ENCODE measurements at places on chromosomes 7 and 10.

GRCh38 chr10:5915451-5915850, 25.4 kb downstream of the FBH1 start:
- no peak overlapping the region for H3K27ac ChIP-seq
- H3K4me1 ChIP-seq = no peaks in the 10 kb centered on the region
- DNase-seq = no peak
- no peaks in the 10 kb centered on the region for H3K27me3 ChIP-seq
- peaks cover 92% of the 10 kb centered on the region for H3K36me3 ChIP-seq

DNA sequence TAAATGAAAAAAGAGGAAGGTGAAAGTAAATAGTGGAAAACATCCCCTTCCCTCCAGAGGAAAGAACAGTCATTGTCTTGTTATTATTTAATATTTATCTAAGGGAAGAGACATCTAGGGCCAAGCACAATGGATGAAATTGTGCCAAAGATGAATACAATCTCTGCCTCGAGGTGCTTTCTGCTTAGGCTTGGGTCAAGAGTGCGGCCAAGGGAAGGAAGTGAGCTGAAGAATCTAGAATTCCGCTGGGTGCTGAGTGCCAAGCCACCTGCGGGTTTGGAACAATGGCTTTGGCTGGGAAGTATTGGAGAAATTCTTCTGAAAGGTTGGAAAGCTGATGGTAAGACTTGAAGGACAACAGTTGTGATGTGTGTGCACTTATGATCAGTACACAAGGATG, 531.3 kb upstream of the FZD8 start:
- H3K36me3 ChIP-seq = no peaks in the 10 kb centered on the region
- no peak overlapping the region for H3K4me3 ChIP-seq
- H3K27me3 ChIP-seq = no peaks in the 10 kb centered on the region
- no peak for DNase-seq
- no peaks in the 10 kb centered on the region for H3K4me1 ChIP-seq
- H3K27ac ChIP-seq = no peak overlapping the region

DNA sequence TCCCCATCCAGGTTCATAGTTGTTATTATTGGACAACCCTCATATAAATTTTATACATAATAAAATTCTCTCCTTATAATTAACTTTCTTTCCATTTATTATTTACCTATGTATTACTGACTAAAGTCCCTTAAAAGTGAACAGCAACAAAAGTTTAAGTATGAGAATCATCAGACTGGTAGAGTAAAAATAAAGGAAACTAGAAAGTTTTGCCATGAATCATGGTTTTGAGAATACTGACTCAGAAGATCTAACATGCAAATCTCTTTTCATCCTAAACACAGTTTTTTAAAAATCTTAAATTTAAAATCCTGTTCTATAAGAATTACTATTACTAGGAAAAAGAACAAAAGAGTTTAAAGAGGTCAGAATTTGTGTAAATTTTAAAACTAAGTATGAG, 32.1 kb downstream of the HERC4 start:
- H3K36me3 ChIP-seq = peaks cover 5% of the 10 kb centered on the region
- H3K4me1 ChIP-seq = no peaks in the 10 kb centered on the region
- H3K27me3 ChIP-seq = no peaks in the 10 kb centered on the region
- DNase-seq = no peak
- H3K4me3 ChIP-seq = no peak overlapping the region
- no peak overlapping the region for H3K27ac ChIP-seq

DNA sequence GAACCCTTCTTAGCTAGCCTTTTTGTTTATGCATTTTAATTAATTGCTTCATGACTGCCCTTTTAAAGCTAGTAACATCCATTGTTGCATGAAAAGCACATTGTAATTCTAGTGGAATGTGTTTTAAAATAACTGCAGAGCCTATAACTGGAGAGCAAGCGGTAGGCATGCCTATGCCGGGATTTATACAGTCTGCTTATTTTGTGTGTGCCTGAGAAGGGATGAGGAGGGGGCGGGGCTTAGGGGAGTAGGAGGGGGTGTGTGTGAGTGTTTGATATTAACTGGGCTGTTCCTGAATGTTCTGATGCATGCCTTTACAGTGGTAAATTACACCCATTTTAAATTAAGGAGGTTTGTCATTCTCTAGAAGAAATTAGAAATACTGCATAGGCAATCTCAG, 208.1 kb downstream of the TCF7L2 start:
- no peak for DNase-seq
- H3K4me3 ChIP-seq = no peak overlapping the region
- H3K36me3 ChIP-seq = no peaks in the 10 kb centered on the region
- H3K4me1 ChIP-seq = no peaks in the 10 kb centered on the region

GRCh38 chr10:126080879-126081411, 184.6 kb downstream of the FANK1 start:
- no peak for DNase-seq
- H3K4me3 ChIP-seq = no peak overlapping the region
- H3K27me3 ChIP-seq = no peaks in the 10 kb centered on the region
- H3K4me1 ChIP-seq = no peaks in the 10 kb centered on the region
- H3K27ac ChIP-seq = no peak overlapping the region

GRCh38 chr10:6840766-6841165, 260.7 kb upstream of the PRKCQ start:
- H3K27me3 ChIP-seq = no peaks in the 10 kb centered on the region
- no peak for DNase-seq
- H3K4me3 ChIP-seq = no peak overlapping the region
- no peaks in the 10 kb centered on the region for H3K36me3 ChIP-seq
- no peak overlapping the region for H3K27ac ChIP-seq
- no peaks in the 10 kb centered on the region for H3K4me1 ChIP-seq

DNA sequence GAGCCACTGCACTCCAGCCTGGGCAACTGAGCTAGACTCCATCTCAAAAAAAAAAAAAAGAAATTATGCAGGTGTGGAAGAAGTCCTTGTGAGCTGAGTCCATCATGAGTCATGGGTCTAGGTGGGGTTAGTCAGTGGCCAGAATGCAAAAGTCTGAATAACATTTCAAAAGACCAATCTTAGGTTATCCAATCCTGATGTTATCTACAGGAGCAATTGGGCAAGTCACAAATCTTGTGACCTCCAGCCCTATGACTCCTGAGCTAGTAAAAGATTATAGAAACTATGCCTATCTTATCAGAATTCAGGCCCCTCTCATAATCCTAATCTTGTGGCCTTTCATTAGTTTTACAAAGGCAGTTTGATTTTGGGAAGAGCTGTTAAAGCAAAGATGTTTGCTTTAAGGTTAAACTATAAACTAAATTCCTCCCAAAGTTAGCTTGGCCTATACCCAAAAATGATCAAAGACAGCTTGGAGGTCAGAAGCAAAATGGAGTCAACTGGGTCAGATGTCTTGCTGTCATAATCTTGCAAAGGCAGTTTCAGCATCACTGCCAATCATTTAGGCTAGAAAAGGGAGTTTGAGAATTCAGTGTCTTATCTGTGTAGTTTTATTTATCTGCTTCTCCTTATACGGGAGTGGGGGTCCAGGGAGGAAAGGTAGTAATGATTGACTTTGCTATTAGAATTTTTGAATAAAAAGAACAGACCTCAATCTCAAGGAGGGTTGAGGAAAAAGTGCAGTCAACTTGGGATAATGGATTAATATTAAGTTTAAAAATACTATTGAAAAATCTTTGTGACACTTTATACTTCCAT, 71.2 kb upstream of the TRIM24 start:
- H3K27me3 ChIP-seq = peaks cover under 1% of the 10 kb centered on the region
- H3K4me1 ChIP-seq = no peaks in the 10 kb centered on the region
- no peaks in the 10 kb centered on the region for H3K36me3 ChIP-seq
- H3K4me3 ChIP-seq = no peak overlapping the region
- DNase-seq = no peak
- no peak overlapping the region for H3K27ac ChIP-seq

- H3K4me1 ChIP-seq = no peaks in the 10 kb centered on the region
- no peak overlapping the region for H3K27ac ChIP-seq
- no peaks in the 10 kb centered on the region for H3K27me3 ChIP-seq
- H3K36me3 ChIP-seq = no peaks in the 10 kb centered on the region
Observed at GRCh38 chr7:18038382-18038781, 10.7 kb upstream of the PRPS1L1 start.

GRCh38 chr10:5071411-5072198, 22.6 kb upstream of the AKR1C3 start:
- H3K4me3 ChIP-seq = no peak overlapping the region
- H3K4me1 ChIP-seq = no peaks in the 10 kb centered on the region
- no peaks in the 10 kb centered on the region for H3K27me3 ChIP-seq
- H3K27ac ChIP-seq = no peak overlapping the region

DNA sequence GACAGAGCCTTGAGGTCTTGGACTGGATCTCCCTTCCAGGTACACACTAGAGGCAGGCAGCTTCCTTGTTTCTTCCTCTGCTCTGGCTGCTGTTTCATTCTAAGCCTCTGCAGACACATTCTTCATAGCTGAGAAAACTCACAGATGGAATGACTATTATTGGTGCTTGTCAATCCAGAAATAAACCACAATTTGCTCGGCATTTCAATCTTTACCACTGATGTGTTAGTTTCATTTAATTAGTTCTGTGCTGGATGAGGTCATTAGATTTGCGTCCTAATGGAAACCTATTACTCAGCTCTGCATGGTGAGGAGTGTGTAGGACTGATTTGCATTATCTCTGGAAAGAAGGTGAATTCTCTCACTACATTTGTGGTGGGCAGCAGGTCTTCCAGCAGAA, 392.5 kb downstream of the NRG3 start:
- no peaks in the 10 kb centered on the region for H3K4me1 ChIP-seq
- DNase-seq = no peak
- H3K27ac ChIP-seq = no peak overlapping the region
- no peak overlapping the region for H3K4me3 ChIP-seq
- H3K36me3 ChIP-seq = no peaks in the 10 kb centered on the region

DNA sequence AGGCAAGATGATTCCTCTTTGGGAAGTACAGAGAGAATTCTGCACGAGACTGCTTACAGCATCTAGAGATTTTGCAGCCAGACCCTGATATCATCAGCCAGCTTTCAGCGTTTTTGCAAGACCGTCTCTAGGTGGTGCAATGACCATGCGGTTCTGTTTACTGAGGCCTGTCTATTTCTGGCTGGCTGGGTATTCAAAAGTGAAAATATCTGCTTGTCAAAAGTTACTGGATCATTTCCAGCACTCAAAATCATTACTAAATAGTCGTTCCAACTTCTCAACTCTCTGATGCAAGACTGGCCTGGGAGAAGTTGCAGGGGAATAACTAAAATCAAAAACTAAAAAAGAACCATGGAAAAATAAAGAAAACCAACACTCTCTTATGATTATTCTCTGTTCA, 240.1 kb downstream of the ELMO1 start:
- H3K27me3 ChIP-seq = no peaks in the 10 kb centered on the region
- peaks cover 61% of the 10 kb centered on the region for H3K36me3 ChIP-seq
- DNase-seq = peak; percentile 61

- no peaks in the 10 kb centered on the region for H3K27me3 ChIP-seq
- no peak overlapping the region for H3K4me3 ChIP-seq
- DNase-seq = no peak
- peaks cover 14% of the 10 kb centered on the region for H3K4me1 ChIP-seq
- no peak overlapping the region for H3K27ac ChIP-seq
Observed at GRCh38 chr10:74051736-74052342, 53.9 kb downstream of the VCL start.

DNA sequence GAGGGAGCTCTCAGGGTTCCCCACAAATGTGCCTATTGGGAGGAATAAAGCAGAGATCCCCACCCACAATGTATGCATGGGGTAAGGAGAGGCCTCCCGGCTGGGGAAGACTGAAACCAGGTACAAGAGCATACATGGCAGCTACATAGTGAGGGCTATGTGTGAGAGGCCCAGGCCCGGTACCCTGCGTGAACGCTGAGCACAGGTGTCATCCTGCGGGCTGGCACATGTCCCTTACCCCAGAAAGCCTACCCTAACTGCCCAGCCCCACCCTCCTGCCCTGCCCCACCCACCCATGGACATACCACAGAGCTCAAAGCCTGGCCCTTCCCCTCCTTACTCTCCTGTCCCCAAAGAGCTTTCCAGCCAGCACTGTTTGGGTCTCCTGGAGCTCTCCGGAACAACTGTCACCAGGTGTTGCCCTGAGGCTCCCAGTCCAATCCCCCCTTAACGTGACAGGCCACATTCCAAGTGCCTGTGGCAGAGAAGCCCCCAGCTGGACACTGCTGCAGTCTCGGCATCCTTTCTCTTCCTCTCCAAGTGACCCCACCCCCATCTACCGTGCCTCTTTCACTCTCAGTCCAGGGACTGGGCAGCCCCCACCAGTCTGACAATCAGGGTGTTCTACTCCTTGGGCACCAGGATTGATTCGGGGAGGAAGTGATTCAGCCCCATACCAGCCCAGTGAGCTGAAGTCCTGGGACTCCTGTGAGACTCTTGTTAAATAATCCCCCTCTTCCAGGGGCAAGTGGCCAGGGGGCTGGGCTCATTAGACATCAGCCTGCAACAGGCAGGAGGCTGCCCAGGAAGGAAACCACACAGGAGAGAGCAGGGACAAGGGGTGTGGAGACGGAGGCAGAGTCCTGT, 19.6 kb downstream of the GRID1 start:
- H3K27ac ChIP-seq = no peak overlapping the region
- H3K4me1 ChIP-seq = no peaks in the 10 kb centered on the region
- no peak for DNase-seq
- H3K27me3 ChIP-seq = no peaks in the 10 kb centered on the region
- no peak overlapping the region for H3K4me3 ChIP-seq
- H3K36me3 ChIP-seq = no peaks in the 10 kb centered on the region

- H3K36me3 ChIP-seq = no peaks in the 10 kb centered on the region
- H3K27ac ChIP-seq = no peak overlapping the region
- DNase-seq = no peak
- no peaks in the 10 kb centered on the region for H3K4me1 ChIP-seq
- no peaks in the 10 kb centered on the region for H3K27me3 ChIP-seq
Observed at GRCh38 chr7:46153951-46154787, 233.1 kb upstream of the IGFBP3 start.

DNA sequence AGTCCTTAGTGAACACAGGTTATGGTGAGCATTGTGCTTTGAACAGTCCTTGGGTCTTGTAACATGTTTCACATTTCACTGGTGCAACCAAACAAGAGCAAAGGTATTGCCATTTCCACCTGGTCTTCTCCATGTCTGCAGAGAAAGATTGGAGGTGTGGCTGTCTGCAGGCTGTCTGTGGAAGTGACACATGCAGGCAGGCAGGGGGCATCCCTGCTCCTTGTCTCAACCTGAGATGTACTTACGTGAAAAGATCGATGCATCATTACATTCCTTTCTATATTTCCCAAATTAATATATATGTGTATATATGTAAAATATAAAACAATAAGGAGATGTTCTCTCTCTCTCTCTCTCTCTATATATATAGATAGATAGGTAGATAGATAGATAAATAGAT, 54.3 kb downstream of the LRRC18 start:
- no peak overlapping the region for H3K27ac ChIP-seq
- DNase-seq = no peak
- no peak overlapping the region for H3K4me3 ChIP-seq
- no peaks in the 10 kb centered on the region for H3K27me3 ChIP-seq
- no peaks in the 10 kb centered on the region for H3K36me3 ChIP-seq

GRCh38 chr10:30587522-30588031, 42.0 kb downstream of the LYZL2 start:
- no peak for DNase-seq
- H3K27ac ChIP-seq = no peak overlapping the region
- peaks cover 10% of the 10 kb centered on the region for H3K4me1 ChIP-seq
- H3K36me3 ChIP-seq = no peaks in the 10 kb centered on the region
- no peak overlapping the region for H3K4me3 ChIP-seq

Measured in CD4-positive, alpha-beta T cell (primary cell).